ENCODE measurements at places on chromosomes 2 and 18.
A peak's percentile ranks its signal among the peaks of the same experiment; 100 is the strongest.

DNA sequence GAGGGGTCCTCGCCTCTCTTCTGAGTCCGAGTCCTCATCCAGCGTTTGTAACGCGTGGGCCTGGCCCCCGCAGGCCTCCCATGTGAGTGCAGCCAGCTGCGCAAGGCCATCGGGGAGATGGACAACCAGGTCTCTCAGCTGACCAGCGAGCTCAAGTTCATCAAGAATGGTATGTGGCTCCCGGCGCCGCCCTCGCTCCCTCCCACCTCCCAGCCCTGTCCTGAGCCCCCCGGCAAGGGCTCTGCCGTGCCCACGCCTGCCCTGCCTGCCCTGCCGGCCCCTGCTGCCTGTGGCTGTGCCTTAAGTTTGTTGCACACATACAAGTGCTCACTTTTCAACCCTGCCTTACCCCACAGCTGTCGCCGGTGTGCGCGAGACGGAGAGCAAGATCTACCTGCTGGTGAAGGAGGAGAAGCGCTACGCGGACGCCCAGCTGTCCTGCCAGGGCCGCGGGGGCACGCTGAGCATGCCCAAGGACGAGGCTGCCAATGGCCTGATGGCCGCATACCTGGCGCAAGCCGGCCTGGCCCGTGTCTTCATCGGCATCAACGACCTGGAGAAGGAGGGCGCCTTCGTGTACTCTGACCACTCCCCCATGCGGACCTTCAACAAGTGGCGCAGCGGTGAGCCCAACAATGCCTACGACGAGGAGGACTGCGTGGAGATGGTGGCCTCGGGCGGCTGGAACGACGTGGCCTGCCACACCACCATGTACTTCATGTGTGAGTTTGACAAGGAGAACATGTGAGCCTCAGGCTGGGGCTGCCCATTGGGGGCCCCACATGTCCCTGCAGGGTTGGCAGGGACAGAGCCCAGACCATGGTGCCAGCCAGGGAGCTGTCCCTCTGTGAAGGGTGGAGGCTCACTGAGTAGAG is 14.4 kb upstream of the ALLC start:
- no peak for ATAC-seq

GRCh38 chr2:24930768-24931167 is 10.7 kb upstream of the ADCY3 start:
- no peak for ATAC-seq

GRCh38 chr2:47259829-47260228 is 104.7 kb upstream of the STPG4 start:
- ATAC-seq: no peak

DNA sequence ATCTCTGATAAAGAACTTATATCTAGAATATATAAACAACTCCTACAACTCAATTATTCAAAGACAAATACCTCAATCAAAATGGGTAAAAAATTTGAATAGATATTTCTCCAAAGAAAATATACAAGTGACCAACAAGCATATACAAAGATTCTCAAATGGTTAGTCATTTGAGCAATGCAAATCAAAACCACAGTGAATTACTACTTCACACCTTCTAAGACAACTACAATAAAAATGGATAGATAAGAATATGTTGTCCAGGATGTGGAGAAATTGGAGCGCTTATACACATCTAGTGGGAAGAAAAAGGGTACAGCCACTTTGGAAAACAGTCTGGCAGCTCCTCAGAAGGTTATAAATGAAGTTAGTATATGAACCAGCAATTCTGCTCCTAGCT is 332.9 kb downstream of the TGIF1 start:
- no peak for ATAC-seq

DNA sequence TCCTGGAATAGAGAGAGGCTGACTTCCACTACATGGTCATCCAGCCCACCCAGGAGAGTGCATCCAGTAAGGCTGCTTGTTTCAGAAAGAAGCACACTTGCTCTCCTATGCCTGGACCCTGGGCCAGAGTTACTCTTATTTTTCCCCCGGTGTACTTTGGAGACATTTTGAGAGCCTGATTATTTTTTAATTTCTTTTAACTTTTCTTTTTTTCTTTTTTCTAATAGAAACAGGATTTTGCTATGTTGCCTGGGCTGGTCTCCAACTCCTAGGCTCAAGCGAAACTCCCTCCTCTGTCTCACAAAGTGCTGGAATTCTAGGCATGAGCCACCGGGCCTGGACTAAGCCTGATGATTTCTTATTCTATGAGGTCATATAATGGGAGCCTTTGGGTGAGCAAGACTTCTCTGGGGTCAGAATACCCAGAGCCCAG is 62.2 kb downstream of the RPL37A start:
- peak; percentile 88 for ATAC-seq

DNA sequence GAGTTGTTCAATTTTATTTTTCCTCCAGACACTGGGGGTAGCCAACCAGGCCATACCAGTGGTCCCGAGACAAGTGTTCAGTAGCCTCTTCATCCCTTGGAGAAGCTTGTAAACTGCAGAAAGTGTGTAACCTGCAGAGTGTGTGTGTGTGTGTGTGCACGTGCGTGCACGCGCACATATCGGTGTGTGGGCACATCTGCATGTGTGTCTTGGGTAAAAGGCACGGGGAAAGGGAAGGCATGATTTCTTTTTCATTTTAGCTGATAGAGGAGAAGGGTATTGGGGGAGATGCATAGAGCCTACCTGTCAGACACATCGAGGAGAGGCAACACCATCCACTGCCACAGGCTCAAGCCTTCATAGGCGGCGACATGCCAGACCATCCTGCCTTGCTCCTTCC is 181.4 kb downstream of the CLIP4 start:
- ATAC-seq: no peak

DNA sequence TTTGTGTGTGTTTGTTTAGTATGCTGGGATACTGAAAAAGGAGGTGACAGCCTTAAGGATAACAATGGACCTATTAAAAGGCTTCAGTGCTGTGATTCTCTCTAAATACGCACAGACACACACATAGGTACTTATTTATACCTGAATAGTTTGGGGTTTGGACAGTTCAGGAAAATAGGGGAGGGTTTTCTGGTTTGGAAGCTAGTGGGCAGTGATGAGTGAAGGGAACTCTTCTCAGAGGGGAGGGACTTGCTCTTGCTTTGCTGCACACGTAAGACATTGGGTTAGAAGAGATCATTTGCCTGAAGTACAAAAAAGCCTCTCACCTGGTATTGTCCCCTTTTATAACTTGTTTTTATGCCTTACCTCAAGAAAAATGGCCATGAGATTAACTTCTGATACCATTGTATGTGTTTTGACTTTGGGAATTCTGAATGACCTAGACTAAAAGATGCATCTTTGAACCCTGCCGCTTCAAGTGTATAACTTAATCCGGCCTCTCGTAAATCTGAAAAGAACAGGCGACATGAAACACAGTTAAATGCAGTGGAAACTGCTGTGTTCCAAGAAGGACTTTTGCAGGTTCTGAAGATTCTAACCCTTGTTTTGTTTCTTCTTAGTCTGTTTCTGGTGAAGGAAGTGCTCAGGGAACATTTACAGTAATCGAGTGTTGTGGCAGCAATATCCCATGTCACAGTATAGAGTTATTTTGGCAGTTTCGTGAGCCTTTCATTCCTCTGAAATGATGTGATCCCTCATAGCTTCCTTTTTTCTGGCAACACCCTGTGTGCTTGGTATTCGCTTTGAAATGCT is 2.5 kb downstream of the CRIM1 start:
- peak; percentile 33 for ATAC-seq

- ATAC-seq: no peak
Observed at GRCh38 chr18:80197528-80197927, 49.8 kb downstream of the PARD6G start.

GRCh38 chr18:38427736-38428135 is 862.1 kb upstream of the CELF4 start:
- ATAC-seq: no peak
